Thoracic aorta (tissue), 2 donors: ENCODE measurements at places on chromosomes 13 and 19. TPM values are rescaled to one million over a fixed set of nuclear protein-coding genes. Genes with fewer than 3 reads are reported as not detected.

Gene ATXN8OS
- not detected for total RNA-seq

Gene PBX4
- not detected for total RNA-seq

DNA sequence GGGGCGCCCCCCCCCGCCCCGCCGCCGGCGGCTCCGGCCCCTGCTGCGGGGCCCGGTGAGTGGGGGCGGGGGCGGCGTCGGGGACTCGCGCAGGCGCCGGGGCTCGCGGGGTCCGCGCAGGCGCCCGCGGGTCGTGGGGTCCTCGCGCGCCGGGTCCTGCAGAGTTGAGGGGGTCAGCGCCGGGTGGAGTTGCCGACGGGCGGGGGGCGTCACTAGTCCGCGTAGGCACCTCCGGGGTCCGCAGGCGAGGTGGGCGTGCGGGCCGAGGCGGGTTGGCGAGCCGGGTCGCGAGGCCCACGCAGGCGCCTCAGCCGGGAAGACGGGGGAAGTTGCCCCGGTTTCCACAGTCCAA, 365 bp downstream of the PPP6R1 start:
- DNase-seq, result no peak

DNA sequence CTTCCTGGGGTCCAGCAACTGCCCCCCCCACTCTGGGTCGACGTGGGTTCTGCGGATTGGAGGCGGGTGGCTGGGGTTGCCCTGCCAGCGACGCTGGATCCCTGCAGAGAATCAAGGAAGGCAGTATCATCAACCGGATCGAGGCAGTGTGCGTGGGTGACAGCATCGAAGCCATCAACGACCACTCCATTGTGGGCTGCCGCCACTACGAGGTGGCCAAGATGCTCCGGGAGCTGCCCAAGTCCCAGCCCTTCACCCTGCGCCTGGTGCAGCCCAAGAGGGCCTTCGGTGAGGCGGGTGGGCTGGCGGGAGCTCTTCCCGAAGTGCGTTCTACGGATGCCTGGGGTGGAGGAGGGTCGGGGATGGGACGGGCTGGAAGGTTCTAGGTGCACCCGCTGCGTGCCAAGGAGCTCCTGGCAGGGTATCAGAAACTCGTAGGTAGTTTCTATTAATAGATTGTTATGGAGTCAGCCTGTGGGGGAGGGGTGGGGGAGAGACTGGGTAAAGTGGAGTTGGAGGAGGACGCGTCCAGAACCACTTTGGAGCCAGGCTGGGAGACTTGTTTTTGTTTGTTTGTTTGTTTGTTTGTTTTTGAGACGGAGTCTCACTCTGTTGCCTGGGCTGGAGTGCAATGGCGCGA, 1.5 kb downstream of the GIPC3 start:
- DNase-seq, result no peak

GRCh38 chr13:25198647-25199046, 26.6 kb upstream of the AMER2 start:
- DNase-seq, result no peak
